Midbrain (tissue), 1 donor: ENCODE measurements at places on chromosomes 12 and 14.

DNA sequence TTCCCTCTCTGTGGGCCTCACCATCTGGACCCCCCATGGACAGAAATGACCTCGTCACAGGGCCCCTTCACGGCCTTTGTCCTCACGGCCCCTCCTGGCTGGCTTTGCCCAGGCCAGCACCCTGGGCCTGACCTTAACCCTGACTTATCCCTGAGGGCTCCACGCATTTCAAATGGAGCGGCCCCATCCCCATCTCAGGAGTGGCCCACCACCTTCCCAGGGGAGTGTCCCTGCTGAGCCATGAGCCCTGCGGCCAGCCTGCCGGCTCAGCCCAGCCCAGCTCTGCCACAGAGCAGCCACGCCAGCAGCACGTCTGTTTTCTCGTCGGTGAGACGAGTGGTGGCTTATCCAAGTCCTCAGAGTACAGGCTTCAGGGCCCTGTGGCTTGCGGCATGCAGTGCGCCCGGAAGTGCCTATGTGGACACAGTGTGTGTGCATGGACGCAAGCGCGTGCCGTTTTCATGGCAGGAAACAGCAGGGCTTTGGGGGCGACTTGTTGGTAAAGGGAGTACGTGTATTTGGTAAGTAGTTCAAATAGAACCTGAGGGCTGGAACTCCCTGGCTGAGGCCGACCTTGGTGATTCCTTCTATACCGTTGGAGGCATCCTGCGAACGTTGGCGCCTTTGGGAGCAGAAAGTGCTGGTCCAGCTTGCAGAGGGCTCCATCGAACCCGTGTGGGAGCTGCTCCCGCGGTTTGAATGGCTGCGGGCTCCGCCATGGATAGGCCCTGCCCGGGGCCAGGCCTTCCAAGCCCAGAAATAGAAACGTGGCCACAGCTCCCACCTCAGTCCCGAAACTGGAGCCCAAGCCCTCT, 52.1 kb downstream of the LRCOL1 start:
- DNase-seq, result no peak

DNA sequence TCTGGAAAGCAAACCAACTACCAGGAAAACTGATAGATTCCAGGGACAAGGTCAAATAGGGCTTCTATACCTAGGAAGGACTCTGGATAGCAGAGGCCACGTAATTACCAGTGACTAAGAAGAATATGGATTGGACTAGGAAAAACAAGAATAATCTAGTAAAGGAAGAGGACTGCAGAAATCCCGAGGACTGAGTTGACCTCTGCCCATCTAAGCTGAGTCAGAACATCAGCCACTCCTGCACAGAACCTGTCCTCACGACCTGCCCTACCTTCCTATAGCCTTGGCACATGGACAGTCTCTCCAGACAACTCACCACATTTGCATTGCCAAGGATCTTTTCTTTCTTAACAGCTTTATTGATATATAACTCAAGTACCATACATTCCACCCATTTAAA, 2.3 kb downstream of the OR6J1 start:
- no peak for DNase-seq

DNA sequence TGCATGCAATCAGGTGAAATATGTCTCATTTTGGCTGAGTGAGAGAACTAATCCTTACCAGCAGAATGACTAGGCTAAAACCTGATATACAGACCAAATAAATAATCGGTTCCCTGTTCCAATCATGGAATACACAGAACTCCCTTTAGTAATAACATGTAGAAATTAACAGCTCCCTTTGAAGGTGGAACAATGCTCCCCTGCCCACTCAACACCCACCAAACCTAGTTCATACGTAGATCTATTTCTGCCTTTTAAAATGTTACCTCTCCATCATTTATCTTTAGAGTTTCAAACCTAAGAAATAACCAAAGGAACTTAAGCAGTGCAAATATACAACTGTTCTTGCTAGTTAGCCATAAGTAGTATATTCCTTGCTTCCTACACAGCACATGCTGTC, 153.7 kb upstream of the ABCD2 start:
- DNase-seq, result no peak

- DNase-seq, result no peak
Measured at GRCh38 chr14:34867199-34867598, 8.0 kb downstream of the BAZ1A start.

DNA sequence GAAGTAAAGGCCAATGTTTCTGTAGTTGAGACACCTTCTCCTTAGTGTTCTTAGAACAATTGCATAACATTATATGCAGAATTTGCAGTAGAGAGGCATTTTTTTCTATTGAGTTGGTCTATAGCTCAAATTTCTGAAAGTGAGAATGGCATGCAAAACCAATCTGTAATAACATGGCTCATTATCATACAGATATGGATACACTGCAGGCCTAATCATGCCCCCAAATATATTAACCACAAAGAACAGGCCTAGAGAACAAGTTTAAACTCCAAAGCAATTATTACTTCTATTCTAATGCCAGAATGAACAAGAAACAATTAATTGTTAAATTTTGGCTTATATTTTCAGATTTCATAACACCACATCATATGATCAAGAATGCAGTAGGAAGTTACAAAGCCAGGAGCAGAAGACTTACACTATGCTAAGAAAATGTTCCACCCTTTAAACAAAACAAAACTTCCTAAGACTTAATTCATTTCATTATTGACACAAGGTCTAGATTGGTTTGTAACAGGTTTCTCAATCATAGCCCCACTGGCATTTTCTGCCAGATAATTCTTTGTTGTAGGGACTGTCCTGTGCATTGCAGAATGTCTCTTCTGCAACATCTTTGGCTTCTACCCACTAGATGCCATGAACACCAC, 26.9 kb downstream of the TMTC1 start:
- DNase-seq, result no peak

DNA sequence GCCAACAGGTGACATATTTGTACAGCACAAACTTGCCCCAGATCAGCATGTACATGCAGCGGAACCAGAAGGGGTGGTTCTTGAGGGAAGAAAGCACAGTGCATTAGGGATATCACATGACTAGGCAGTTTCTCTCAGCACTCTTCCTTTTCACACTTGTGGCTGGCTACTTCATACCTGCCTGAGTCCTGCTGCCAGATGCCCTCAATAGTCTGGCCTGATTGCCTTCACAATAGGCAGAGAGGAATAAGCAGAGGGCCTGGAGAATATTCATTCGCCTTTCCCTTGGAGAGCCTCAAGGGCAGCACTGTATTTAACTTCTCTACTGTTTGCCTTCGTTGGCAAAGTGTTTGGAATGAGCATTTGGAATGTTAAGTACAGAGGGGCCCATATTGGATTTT, 7.9 kb downstream of the EMG1 start:
- no peak for DNase-seq

GRCh38 chr12:65614259-65614889, 209.9 kb upstream of the HMGA2 start:
- DNase-seq, result no peak

GRCh38 chr12:105349138-105349537, 18.6 kb downstream of the C12orf75 start:
- no peak for DNase-seq

- DNase-seq, result no peak
Measured at GRCh38 chr12:110627500-110628195, 13.7 kb downstream of the TCTN1 start.

- DNase-seq, result no peak
Measured at GRCh38 chr12:70379846-70380245, 13.8 kb downstream of the KCNMB4 start.

- DNase-seq, result peak; percentile 58
Measured at GRCh38 chr12:22684140-22685118, 59.5 kb downstream of the ETNK1 start.

GRCh38 chr14:80664576-80664975, 277.0 kb downstream of the CEP128 start:
- no peak for DNase-seq

GRCh38 chr14:50242096-50242495, 10.7 kb upstream of the SOS2 start:
- no peak for DNase-seq

DNA sequence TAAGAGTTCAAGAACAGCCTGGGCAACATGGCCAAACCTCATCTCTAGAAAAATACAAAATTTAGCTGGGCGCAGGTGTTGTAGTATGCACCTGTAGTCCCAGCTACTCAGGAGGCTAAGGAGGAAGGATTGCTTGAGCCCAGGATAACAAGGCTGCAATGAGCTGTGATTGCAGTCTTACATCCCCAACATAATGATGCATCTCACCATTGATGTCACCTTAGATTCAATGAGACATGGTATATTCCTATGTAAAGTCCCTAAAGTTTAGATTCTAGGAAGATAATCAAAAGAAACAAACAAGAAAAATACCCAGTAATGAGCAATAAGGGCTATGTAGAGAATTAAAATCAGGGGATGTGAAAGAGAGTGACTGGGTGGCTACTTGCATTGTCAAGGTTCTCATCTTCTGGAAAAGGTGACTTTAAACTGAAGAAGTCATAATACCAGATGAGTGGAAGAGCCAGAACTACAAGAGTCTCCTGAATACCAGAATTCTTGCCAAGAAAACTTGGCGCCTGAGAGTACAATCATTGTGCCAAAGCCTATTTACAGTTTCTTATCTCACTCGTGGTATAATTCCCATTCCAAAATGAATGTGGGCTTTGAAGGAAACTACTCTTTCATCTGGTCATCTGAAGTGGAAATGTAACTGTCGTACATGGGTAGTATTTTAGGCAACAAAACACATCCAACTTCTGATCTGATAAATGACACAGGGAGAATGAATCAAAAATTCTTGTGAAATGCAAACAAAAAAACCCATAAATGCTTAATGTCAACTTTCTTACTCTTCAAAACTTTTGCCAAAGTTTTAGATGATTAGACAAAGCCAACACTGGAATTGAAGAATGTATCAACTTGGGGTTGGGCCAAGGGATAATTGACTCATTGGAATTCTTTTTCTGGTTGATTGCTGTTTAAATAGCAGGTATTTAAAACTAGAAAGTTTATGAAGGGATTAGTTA, 81.1 kb upstream of the ST8SIA1 start:
- no peak for DNase-seq

GRCh38 chr14:91694643-91695042, 37.2 kb downstream of the CATSPERB start:
- DNase-seq, result no peak

DNA sequence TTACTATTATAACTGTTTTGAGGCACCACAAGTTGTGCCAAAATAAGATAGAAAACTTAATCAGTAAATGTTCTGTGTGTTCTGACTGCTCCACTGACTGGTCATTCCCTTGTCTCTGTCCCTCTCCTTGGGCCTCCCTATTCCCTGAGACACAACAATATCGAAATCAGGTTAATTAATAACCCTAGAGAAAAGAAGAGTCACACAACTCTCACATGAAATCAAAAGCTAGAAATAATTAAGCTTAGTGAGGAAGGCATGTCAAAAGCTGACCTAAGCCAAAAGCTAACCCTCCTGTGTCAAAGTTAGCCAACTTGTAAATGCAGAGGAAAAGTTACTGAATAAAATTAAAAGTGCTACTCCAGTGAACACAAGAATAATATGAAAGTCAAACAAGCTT, 53.8 kb upstream of the CCDC196 start:
- DNase-seq, result no peak

- DNase-seq, result no peak
Measured at GRCh38 chr12:3043406-3043805, 33.8 kb upstream of the TSPAN9 start.

GRCh38 chr12:49929581-49929980, 21.0 kb upstream of the AQP2 start:
- DNase-seq, result no peak

- no peak for DNase-seq
Measured at GRCh38 chr14:59755409-59756135, 115.0 kb downstream of the RTN1 start.

DNA sequence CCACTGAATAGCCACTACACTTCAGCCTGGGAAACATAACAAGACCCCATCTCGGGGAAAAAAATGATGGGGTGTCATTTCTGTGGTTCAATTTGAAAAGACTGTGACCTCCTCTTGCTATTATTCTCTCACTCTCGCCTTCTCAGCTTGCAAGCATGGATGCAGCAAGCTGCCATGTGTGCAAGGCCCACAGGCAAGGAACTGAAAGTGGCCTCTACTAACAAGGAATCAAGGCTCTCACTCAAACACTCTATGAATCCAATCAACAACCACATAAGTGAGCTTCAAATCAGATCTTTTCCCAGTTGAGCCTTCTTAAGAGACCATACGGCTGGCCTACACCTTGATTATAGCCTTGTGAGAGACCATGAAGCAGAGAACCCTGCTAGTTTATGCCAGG, 17.9 kb upstream of the DHRS7 start:
- no peak for DNase-seq

DNA sequence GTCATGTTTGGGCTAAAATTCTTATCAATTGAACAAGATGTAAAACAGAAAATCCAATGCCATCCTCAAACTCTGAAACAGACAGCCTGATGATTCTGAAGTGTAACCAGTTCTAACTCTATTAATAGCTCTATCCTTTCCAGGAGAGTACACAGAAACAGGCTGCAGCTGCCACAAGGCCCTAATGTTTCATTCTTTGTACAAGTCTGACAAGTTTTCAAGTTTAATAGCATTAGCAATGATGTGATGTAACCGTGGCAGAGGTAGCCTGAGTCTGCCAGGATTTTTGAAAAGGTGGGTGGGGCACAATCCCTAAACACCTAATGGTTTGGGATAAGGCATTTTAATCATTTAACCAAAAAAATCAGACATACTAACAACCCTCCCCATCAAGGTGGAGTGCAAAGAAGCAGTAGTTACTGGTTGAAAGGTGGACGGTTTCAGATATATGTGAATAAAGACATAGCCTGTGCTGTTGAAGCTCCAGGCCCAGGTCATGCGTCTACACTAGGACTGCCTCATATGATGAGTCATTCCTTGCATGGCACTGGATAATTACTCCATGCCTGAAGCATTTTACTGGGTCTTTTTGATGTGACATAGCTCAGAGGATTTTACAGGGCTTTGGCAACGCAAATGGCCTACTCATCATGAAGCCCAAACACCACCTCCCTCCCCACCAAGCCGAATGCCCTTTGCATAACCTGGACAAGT, 145.1 kb upstream of the GRIP1 start:
- DNase-seq, result no peak

- DNase-seq, result peak; percentile 15
Measured at GRCh38 chr12:96335270-96335669, 65.0 kb downstream of the CDK17 start.

DNA sequence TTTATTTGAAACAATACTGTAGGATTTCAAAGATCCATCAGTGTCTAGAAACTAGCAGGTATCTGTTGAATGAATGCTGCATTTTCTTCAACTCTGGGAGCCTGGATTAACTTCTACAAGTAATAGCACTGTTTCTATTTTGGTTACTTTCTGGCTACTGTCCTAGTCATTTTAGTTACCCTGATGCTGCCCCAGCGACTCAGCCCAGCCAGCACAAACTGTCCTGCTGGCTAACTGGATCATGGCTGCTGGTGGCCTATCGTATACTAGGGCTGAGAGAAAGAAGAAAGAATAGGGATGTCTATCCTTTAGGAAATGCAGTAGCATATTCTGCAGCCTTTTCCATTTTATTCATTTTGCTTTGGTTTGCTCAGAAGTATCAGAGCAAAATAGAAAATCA, 53.9 kb downstream of the NTN4 start:
- no peak for DNase-seq

DNA sequence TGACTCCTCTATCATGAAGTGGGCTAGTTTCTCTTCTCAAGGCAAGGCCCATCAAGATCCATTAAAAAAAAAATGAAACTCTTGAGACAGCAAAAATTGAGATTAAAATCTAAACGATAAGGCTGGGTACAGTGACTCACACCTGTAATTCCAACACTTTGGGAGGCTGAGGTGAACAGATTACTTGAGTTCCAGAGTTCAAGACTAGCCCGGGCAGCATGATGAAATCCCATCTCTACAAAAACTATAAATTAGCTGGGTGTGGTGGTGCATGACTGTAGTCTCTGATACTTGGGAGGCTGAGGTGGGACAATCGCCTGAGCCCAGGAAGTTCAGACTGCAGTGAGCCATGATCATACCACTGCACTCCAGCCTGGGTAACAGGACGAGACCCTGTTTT, 226.5 kb upstream of the SOX5 start:
- no peak for DNase-seq
